ENCODE measurements at places on chromosomes 3 and 15.

GRCh38 chr3:52784931-52785590 lies 7.7 kb downstream of the ITIH1 start:
- DNase-seq = no peak

GRCh38 chr3:150391161-150391560 lies 16.9 kb upstream of the TSC22D2 start:
- DNase-seq = no peak

DNA sequence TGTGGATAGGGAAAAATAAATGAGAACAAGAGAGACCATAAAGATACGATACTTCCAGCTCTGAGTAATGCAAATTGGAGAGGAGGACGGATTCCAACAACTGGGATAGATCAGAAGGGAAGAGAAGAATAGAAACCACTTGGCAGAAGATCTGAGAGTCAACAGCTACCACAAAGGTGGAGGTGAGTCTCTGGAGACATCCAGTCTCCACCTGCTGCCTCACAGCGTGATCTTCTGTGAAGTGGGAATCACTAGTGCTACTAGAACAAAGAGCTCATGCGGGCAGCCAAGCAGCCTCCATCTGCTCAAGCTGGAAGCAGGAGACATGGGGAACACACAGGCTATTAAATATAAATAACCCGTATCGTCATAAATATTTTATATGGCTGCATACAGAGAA lies 558.5 kb upstream of the CFAP20DC start:
- no peak for DNase-seq

GRCh38 chr15:58459560-58459959 lies 27.8 kb downstream of the LIPC start:
- DNase-seq = no peak

GRCh38 chr15:48298914-48299313 lies 32.3 kb upstream of the DUT start:
- no peak for DNase-seq

All from NCI-H82 (cell line).